ENCODE measurements at places on chromosomes 7 and 10. TPM values are rescaled to one million over a fixed set of nuclear protein-coding genes. Genes with fewer than 3 reads are reported as not detected.

DNA sequence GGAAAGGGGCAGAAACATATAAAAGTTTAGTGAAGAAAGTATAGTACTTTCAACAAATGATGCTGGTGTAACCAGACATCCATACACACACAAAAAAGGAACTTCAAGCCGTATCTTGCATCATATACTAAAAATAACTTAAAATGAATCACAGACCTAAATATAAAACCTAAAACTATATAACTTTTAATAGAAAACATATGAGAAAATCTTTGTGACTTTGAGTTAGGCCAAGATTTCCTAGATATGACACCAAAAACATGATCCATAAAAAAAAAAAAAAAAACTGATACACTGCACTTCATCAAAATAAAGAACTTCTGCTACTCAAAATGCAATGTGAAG, 40.9 kb downstream of the NUDCD3 start:
- H3K27me3 ChIP-seq, result no peaks in the 10 kb centered on the region
- no peak overlapping the region for H3K4me3 ChIP-seq
- no peak overlapping the region for H3K27ac ChIP-seq
- H3K4me1 ChIP-seq, result no peaks in the 10 kb centered on the region
- DNase-seq, result no peak

GRCh38 chr7:11294218-11294617, 320.5 kb downstream of the PHF14 start:
- H3K27me3 ChIP-seq, result no peaks in the 10 kb centered on the region
- DNase-seq, result no peak

DNA sequence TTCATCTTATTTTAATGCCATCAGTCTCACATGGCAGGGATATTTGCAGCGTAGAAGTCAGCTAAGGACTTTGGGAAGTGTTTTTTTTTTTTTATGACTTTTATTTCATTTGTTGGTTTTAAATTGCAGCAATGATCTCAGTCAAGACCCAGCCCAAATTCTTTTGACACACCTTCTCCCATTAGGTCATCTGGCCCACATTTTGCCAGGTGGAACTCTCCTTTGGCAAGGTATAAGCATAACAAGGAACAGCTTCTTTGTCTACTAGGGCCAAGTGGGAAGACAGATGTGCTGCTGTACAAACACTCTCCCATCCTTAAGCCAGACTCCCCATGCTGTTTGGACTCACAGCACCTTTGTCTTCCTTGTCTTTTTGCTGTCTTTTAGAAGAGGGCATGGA, 41.8 kb downstream of the PLEKHA8 start:
- no peak overlapping the region for H3K27ac ChIP-seq
- H3K4me3 ChIP-seq, result no peak overlapping the region
- no peaks in the 10 kb centered on the region for H3K4me1 ChIP-seq
- no peaks in the 10 kb centered on the region for H3K27me3 ChIP-seq

- no peak overlapping the region for H3K4me3 ChIP-seq
- H3K36me3 ChIP-seq, result no peaks in the 10 kb centered on the region
- H3K27me3 ChIP-seq, result 0 out of 2 replicates have a peak, but pooled peaks cover 3% of the 10 kb centered on the region
- H3K27ac ChIP-seq, result no peak overlapping the region
- no peaks in the 10 kb centered on the region for H3K4me1 ChIP-seq
These were observed 73.2 kb downstream of the INHBA start for GRCh38 chr7:41629711-41630111.

GRCh38 chr7:4851459-4852422, 10.1 kb downstream of the PAPOLB start:
- no peaks in the 10 kb centered on the region for H3K4me1 ChIP-seq
- H3K27me3 ChIP-seq, result no peaks in the 10 kb centered on the region
- no peak overlapping the region for H3K4me3 ChIP-seq
- no peaks in the 10 kb centered on the region for H3K36me3 ChIP-seq
- DNase-seq, result no peak
- no peak overlapping the region for H3K27ac ChIP-seq

DNA sequence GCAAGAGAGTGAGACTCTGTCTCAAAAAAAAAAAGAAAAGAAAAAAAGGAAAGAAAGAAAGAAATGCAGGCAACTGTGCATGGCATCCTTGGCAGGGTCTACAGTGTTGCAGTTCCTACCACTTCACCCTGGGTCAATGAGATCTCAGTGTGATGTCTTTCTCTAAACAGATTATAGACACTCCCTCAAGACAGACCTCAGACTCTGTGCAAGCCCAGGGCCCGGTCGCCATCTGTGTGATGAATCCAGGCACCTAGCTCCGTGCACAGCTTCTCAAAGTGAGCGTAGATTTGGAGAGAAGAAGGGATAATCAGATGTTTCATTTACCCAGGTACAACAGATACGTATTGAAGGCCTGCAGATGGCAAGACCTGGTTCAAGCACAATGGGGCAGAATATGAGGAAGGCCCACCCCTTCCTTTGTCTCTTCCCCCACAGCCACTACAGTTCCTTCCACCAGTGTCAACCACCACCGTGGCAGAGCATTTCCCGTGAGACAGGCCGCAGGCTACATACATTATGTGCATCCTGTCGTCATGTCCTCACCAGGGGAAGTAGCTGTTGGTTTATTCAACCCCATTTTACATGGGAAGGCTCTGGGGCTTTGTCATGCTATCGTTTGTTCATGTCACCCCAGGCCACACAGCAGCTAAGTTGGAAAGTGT, 471.7 kb upstream of the GALNT17 start:
- peaks cover 13% of the 10 kb centered on the region for H3K4me1 ChIP-seq
- no peaks in the 10 kb centered on the region for H3K27me3 ChIP-seq
- no peak overlapping the region for H3K4me3 ChIP-seq
- H3K36me3 ChIP-seq, result no peaks in the 10 kb centered on the region

DNA sequence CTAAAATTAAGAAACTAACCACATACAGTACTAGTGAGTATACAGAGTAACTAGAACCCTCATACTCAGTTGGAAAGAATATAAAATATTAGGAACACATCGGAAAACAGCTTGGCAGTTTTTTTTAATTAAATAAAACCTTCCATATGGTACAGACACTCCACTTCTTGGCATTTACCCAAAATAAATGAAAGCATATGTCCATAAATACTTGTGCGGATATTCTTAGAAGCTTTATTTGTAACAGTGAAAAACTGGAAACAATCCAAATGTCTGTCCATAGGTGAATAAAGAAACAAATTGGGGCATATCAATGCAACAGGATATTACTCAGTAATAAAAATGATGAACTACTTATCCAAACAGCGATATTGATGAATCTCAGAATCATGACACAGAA, 410.0 kb downstream of the HTR7 start:
- no peaks in the 10 kb centered on the region for H3K36me3 ChIP-seq
- H3K4me1 ChIP-seq, result no peaks in the 10 kb centered on the region
- H3K27ac ChIP-seq, result no peak overlapping the region
- DNase-seq, result no peak

DNA sequence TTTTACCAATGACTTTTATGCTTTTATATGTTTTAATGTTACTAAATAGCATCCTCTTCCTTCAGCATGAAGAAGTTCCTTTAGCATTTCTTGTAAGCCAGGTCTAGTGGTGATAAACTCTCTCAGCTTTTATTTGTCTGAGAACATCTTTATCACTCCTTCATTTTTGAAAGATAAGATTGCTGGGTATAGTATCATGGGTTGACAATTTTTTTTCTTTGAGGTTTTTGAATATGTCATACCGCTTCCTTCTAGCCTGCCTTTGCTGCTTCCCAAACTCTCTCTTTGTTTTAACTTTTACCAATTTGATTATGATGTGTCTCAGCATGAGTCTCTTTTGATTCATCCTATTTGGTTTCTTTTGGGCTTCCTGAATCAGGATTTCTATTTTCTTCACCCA, 108.2 kb upstream of the KAT6B start:
- H3K4me1 ChIP-seq, result no peaks in the 10 kb centered on the region
- no peak overlapping the region for H3K27ac ChIP-seq
- no peak overlapping the region for H3K4me3 ChIP-seq
- no peak for DNase-seq
- H3K36me3 ChIP-seq, result no peaks in the 10 kb centered on the region

DNA sequence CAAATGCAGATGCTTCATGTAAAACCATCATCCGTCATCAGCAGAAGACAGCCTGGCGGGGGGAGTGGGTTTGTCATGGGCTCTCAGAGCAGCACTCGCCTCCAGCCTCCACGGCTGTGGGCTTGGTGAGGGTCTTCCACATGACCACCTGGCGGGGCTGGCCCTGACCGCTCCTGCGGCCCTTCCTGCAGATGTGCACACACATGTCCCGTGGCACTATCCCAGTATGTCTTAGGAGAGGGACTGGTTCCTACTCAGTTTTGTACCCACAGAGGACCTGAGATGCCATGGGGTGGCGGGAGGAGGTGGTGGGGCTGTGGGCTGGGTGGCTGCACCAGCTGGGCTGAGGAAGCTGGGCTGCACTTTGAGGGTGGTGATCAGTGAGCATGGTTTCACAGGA, 4.7 kb downstream of the IDI2 start:
- H3K27ac ChIP-seq, result no peak overlapping the region
- H3K4me1 ChIP-seq, result no peaks in the 10 kb centered on the region
- peaks cover 12% of the 10 kb centered on the region for H3K36me3 ChIP-seq
- no peak for DNase-seq
- H3K4me3 ChIP-seq, result no peak overlapping the region

DNA sequence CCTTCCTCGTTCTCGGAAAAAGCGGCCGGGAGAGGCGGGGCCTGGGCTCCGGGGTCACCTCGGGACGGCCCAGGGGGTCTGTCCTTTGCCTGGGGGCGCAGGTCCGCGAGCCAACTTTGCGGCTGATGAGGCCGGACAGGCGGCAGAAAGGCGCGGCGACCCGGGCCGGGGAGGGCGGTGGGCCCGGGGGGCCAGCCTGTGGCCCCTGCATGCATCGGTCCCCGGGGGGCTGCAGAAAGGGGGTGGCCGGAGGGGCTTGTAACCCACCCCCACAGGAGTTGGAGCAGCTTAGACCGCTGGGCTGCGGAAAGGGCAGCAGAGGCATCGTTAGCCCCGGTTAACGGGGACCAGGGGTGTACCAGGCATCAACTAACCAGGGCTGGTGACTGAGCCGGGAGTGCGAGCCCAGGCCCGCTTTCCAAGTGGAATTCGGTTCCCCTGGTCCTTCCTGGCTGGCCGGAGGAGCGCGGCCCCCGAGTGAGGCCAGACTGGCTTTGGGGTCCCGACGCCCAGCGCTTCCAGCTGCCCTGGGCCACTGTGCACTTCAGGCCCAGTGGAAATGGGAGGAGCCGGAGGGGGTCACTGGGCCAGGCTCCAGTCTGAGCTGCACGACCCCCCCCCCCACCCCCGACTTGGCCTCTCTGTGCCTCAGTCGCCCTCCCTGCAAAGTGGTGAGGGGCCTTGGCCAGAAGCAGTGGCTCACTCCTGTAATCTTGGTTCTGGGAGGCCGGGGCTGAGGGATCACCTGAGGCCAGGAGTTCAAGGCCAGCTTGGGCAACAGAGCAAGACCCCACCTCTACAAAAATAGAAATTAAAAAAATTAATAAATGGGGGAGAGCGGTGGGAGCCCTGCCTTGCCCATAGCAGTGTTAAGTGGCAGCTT, 919 bp downstream of the SLC29A4 start:
- peak; percentile 60 for DNase-seq
- peaks cover 4% of the 10 kb centered on the region for H3K4me1 ChIP-seq
- no peaks in the 10 kb centered on the region for H3K27me3 ChIP-seq
- H3K36me3 ChIP-seq, result no peaks in the 10 kb centered on the region
- H3K4me3 ChIP-seq, result peak overlapping the region; percentile 66

DNA sequence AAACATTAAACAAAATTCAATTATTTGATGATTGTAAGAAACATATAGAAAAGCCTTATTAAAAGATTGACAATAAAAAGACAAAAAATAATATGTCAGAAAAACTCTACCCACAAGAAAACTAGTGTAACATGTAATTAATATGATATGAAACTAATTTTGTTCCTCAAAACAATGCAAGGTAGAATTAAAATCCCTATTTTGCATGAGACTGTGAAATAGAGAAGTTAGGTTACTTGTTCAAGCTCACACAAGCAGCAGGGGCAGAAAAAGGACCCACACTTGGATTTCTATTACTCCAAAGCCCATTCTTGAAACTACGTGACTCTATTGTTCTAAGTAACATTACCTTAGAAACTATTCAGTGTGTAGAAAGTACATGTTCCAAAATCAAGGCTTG, 96.4 kb downstream of the KCNMA1 start:
- no peak for DNase-seq
- H3K27ac ChIP-seq, result no peak overlapping the region
- no peaks in the 10 kb centered on the region for H3K4me1 ChIP-seq
- no peak overlapping the region for H3K4me3 ChIP-seq
- 0 out of 2 replicates have a peak, but pooled peaks cover 3% of the 10 kb centered on the region for H3K27me3 ChIP-seq

DNA sequence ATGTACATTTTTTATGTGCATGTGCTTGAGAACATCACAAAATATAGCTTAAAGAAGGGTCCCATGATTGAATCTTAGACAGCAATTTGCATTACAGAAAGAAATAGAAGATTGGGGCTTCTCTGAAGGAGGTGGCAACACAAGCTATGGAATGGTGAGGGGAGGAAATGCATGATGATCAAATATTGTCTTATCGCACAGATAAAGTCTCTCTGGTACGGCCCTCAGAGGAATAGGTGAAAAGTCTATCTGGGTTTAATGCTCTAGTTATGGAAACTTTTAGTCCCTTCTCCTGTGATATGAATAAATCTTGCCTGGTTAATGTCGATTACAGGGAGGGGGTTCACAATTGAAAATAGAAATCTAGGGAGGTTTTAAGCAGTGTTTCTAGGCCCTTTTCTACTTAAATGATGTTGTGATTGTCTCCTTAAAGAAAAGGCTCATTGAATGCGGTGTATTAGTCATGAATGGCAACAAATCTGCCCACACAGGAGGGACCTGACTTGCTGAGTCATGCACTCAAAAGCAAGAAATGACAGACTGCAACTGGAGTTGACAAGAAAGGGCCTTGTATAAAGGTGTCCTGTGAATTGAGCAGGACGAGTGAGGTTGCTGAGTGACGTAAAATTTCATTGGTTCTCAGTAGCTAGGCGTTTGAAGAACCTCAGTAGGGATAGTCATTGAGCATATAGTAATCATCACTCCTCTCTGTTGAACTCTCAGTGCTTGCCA, 133.4 kb upstream of the CSTF2T start:
- no peak overlapping the region for H3K4me3 ChIP-seq
- H3K4me1 ChIP-seq, result no peaks in the 10 kb centered on the region
- peak; percentile 6 for DNase-seq
- no peak overlapping the region for H3K27ac ChIP-seq
- H3K27me3 ChIP-seq, result no peaks in the 10 kb centered on the region

UPK3B gene
- total RNA-seq, result 0.33 TPM

CD36 gene
- total RNA-seq, result 0.13 TPM

CPEB3 gene
- total RNA-seq, result 1.7 TPM

TMEM225B gene
- total RNA-seq, result 0.32 TPM

STOX1 gene
- 0.30 TPM for total RNA-seq

PKD2L1 gene
- not detected for total RNA-seq

LYZL1 gene
- total RNA-seq, result not detected

NKX1-2 gene
- 0.56 TPM for total RNA-seq

SORCS1 gene
- total RNA-seq, result 48.9 TPM

PDE6C gene
- total RNA-seq, result not detected

Measured in SJCRH30 (cell line).